ENCODE measurements at places on chromosomes 1 and 21.

- DNase-seq = no peak
Measured at GRCh38 chr1:55610203-55610602, 395.0 kb upstream of the USP24 start.

DNA sequence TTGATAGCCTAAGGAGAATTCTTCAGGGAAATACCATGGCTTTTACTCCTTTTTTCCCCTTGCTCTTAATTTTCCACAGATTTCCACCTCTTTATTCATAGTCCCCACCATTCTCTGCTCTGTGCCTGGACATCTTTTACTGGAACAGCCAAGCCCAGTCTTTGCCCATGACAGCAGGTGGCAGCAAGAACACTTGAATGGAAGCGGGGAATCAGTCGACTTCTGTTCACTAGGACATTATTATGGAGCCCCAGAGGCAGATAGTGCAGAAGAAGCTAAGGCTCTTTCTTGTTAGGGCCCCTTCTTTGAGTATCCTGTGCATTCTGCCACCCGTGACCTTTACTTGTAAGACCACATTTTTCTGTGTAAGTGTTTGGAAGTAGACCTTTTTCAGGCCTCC lies 6.3 kb downstream of the OR14I1 start:
- peak; percentile 16 for DNase-seq

DNA sequence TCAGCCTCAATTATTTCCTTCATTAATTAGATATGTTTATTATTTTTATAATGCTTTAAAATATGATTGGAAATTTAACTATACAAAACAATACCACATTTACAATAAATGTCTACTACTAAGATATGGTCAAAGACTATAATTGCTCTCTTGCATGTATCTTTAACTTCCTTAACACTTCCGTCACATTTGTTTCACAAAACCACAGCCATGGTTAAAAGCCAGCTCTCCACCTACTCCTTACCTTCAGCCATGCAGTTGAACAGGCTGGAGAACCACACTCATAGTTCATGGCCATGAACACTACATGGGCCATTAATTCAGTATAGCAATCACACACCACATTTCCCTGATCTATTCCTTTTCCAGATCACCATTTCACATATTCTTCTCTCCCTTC lies 72.2 kb downstream of the NME7 start:
- DNase-seq = no peak

DNA sequence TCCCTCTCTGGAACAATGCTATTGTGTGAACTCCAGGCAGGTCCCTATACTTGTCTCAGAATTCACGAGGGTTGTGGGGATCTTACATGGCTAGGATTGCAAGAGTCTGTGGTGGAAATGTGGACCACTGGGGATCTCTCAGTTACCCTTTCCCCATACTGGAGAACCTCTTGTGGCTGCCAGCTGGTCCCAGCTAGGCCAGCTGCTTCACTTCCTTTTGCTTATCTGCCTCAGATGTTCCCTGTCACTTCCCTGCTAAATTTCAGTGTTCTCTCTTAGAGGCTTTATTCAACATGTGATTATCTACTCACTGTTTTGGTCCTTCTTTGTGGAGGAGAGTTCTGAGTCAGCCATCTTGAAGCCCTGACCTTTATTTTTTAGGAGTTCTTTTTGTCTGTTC lies 75.9 kb upstream of the SAMD13 start:
- no peak for DNase-seq

- DNase-seq = no peak
Measured at GRCh38 chr1:32742956-32743355, 40.4 kb upstream of the SYNC start.

DNA sequence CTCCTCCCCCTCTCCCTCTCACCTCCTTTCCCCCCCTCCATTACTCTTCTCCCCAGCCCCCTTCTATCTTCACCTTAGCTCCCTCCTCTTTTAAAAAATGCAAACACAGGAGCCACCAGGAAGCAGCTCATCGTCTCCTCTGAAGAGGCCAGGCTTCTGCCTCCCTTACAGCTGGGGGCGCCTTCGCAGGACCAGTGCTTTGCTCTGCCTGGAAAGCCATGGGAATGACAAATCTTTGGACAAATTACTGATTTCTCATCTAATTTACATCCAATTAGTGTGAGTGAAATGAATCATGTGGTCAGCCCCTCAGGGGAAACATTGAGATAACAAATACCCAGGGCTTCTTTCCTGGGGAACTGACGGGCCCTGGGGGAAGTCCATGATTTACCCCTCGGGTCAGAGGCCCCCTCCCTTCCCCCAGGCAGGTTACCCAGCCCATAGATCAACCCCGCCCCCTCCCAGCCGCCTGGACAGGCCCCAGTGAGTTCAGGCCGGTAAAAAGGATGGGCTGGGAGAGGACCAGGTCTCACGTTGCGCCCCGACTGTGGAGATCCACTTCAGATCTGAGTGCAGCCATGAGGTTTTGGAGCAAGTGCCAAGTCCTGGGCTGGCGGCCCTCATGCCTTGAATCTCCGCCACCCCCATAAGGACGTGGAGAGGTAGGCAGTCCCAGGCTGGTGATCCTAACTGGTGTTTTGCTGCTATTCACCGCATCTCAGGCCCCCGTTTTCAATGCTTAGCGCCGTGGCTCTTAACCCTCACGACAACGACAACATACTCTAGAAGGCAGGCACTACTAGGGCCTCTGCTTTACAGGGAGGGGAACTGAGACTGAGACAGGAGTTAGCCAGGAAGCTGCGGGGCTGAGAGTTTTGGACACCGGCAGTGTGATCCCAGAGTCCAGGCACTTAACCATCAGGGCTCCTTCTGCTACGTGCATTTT lies 300.8 kb downstream of the RRAGC start:
- DNase-seq = no peak

DNA sequence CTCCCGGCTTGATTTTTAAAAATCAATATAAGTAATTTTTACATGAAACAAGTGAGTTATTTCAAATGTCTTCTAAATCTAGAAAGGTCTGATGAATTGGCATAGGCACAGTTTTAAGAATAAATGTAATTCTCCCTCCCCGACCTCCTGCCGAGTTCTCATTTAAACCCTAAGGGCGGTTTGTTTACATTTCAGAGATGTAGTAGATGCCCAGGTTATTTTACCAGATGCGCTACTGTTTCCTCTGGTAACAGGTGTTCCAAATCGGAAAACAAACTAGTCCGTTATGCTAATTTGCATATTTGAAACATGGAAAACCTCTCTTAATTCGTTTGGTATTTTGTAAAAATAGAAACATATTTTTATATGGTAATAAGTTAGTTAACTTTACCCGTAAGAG lies 53.8 kb upstream of the CFAP126 start:
- DNase-seq = no peak

- DNase-seq = no peak
Measured at GRCh38 chr21:32442566-32443318, 30.2 kb downstream of the EVA1C start.

- DNase-seq = no peak
Measured at GRCh38 chr1:117886101-117886795, 43.2 kb downstream of the GDAP2 start.

DNA sequence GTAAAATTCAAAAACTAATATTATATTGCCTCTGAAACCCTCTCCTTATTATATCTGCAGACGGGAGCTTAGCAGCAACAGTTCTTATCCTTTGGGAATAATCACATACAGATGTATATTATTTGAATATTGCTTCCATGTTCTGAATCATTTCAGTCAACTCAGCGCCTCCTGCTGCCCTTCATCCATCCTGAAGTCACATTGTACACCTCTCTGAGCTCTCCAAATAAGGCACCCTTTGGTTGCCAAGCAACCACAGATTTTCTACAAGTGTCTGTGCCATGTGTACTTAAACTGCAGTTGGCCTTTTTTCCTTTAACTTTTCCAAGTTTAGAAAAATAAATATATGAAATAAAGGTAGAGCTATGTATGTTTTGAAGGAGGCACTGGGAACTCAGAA lies 384.3 kb downstream of the LRRIQ3 start:
- DNase-seq = no peak

GRCh38 chr1:205610901-205611466 lies 20.8 kb downstream of the ELK4 start:
- no peak for DNase-seq

- DNase-seq = no peak
Measured at GRCh38 chr21:34613679-34614627, 960 bp downstream of the RCAN1 start.

- no peak for DNase-seq
Measured at GRCh38 chr1:187691439-187691838, 862.7 kb downstream of the PLA2G4A start.

- no peak for DNase-seq
Measured at GRCh38 chr21:34599534-34600101, 15.3 kb downstream of the RCAN1 start.

DNA sequence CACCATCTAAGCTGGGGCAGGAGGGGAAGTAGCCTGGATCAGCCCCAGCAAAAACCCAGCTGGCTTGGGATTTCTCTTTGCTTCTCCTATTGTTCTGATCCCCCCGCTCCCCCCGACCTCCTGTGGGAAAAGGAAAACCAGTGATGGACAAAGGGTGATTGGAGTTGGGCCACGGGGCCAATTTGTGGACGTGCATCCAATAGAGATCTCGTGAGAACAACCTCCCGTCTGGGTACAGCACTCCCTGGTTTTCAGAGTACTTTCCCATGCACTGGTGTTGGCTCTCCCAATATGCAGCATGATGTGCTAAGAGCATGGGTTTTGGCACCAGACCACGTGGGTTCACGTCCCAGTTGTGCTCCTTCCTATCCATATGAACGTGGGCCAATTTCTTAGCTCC lies 9.0 kb downstream of the BLACAT1 start:
- DNase-seq = no peak

DNA sequence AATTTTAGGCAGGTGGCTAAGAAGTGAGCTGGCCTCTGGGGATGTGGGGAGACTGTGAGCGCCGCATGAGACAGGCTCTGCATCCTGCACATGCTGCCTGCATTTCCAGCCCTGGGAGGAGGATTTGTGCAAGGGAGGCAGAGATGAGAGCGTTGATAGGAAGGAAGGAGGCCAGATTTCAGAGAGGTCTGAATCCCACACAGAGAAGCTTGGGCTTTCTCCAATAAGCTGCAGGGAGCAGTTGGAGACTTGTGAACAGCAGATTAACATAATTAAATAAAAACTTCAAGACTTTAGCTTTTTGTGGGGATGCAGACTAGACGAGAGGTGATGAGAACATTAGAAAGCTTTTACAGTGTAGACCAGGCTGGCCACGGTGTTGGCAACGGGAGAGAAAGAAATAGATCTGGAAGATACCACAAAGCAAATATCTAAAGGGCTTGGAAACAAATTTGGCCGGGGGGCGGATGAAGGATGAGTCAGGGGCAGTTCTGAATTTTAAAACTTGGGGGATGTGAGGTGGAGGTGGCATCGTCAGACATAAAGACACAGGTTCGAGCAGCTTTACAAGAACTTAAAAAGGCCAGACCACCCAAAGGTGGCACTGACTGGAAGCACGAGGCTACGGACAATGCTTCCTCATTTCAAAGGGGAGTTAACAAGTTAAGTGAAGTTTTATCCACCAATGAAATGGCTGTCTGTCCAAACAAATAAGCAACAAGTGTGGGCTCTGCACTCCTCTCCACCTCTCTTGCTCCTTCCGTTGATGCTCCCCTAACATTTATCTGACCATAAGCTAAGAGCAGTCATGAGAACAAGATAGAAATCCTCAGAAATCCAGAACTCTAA lies 57.0 kb downstream of the HIVEP3 start:
- no peak for DNase-seq

DNA sequence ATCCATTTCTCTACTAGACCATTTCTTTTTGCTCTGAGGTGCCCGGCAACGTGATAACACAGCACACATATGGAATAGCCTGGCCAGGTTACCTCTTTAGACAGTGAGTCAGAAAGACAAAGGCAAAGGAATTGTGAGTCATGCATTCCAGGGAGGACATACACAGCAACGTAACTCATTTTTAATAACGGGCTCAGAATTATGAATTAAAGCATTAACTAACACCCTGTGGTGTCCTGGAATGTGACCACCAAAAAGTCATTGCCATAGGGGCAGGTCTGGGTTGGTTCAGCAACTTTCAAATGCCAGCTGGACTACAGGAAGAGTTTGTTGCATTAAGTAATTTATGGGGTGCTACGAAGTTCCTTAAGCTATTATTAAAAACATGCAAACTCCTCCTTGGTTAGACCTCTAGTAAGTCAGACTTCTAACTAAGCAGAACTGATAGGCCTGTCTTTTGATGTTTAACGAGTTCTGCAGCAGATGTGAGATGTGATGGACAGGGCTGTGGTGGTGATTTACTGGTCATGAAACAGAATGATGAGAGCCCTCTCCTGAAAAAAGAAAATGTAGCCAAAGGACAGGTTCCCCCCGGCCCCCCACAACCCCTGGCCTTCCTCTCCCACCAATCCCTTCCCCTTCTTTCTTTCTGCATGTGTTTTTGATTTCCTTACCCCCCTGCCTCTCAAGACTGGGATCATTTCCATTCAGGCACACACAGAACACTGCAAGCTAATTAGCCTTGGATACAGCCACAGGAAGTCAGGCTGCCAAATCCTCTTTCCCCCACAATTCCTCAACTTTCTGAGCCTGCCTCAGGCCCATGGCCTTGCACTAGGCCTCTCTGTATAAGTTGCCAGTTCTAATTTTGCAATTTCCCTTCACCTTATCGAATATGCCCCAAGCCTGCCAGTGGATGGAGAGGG lies 88.9 kb upstream of the HAO2 start:
- DNase-seq = no peak

- no peak for DNase-seq
Measured at GRCh38 chr1:45843474-45843905, 40.1 kb downstream of the MAST2 start.
